ENCODE measurements at places on chromosomes 5 and 9. TPM values are rescaled to one million over a fixed set of nuclear protein-coding genes. Genes with fewer than 3 reads are reported as not detected.

GRCh38 chr9:26975728-26976707, 19.8 kb downstream of the IFT74 start:
- DNase-seq: peak; percentile 38

DNA sequence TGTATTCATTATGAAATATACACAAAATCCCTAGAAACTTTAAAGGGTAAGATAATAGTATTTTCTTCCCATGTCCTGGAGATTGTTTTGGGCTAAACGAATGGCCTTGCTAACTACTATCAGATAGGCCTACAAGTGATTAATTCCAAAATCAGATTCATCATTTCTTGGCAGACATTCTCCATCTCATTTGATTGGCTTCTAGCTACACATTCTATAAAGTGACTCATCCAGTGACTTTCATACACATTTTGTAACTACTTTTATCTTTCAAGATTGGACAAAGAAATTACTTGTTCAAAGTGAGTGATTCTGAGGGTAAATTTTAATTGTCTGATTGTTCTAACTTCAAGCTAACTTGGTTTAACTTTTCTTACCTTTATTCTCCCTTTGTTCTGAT, 93.3 kb downstream of the RAPGEF6 start:
- no peak for DNase-seq

DNA sequence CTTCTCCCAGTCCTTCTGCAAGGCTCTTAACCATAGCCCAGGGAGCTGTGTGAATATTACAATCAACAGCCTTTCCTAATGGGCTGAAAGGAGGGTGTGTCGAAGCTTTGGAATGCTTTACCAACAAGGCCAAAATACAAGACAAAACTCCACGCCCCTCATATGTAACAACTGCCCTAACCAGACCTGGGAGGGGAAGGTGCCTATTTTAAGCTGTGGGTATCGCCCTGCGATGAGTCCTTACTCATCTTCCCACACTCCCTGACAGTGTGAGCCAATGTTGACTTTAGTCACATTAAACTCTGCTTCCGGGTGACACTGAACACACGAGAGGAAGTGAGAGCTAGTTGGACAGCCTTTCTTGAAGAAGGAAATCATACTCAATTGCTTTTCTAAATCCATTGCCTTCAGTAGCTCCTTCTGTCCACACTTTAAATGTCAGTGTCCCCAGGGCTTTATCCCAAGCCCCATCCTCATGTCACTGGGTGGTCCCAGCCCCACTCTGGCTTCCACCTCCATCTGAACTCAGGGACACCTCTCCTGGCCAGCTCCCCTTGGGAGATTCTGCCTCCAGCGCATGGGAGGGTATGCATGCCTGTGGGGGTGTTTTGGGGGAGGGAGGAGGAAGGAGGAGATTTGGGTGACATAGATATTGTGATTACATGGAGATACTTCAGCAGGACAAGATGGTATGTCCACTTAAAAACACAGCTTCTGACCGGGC, 6.5 kb upstream of the TBC1D9B start:
- no peak for DNase-seq

- DNase-seq: no peak
Observed at GRCh38 chr9:37220971-37221370, 100.6 kb downstream of the ZCCHC7 start.

DNA sequence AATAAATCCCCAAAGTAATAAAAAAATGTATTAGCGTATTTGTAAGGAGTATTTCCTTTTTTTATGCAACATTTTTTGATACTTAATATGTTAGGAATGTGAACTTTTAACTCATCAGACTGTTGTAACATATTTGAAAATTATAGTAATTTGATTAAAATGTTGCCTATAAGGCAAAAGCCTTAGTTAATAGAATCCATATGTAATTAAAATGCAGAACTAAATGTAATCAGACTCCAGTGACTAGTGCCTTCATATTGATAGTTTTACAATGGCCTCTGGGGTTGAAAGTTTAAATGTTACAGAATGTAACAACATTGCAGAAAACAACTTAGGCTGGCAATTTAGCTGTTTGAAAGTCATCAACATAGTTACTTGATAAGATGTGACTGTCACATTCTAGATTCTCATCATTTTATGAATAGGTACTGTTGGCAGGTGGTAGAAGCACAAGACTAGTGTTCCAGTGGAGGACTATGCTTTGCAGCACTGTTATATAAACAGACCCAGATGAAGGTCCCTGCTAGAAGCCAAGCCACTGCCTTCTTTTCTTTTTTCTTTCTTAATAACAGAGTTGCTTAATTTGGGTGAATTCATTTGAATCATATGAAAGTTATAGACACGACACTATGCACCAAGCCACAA, 382.9 kb downstream of the CCDC171 start:
- DNase-seq: no peak

The PRDM9 gene
- total RNA-seq: not detected

Measured in stomach (tissue), 19 donors.